Pulmonary artery endothelial cell (primary cell): ENCODE measurements at places on chromosomes 4 and X. TPM values are rescaled to one million over a fixed set of nuclear protein-coding genes. Genes with fewer than 3 reads are reported as not detected.

DNA sequence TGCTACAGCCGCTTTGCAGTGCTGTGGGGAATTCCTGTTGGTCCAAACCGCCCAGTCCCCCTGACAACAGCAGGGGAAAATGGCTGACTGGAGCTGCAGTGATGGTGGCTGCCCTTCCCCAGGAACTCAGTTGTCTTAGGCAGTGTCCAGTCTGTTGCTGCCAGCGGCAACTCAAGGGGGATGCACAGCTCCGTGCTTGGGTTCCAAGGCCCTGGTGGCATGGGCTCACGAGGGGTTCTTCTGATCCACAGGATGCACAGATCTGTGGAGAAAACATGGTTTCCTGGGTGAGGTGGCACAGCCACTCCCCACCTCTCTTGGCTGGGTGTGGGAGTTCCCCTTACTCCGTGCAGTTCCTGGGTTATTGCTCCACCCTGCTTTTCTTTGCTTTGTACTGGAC is 261.2 kb downstream of the TLL1 start:
- no peak for DNase-seq

- no peak for DNase-seq
These were observed 313.0 kb downstream of the ARHGAP10 start for GRCh38 chr4:148044912-148045352.

- DNase-seq, result no peak
These were observed 686 bp downstream of the FIP1L1 start for GRCh38 chr4:53378171-53378482.

DNA sequence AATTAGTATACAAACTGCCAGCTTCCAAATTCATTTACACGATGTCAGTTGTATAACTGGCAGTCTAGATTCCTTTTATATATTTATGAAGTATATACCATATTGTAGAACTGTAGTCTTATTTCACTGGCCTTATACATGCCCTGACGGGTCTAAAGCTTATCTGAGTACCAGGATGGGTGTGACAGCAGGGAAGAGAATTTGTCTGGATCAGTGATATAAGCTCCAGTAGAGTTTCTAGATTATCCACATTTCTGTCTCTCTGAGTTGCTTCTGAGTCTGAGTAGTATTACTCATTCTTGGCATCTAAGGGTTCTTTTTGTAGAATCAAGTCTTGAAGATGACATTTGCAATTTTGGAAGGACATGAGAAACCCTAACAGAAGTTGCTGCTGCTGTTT is 101.3 kb downstream of the RPA4 start:
- no peak for DNase-seq

DNA sequence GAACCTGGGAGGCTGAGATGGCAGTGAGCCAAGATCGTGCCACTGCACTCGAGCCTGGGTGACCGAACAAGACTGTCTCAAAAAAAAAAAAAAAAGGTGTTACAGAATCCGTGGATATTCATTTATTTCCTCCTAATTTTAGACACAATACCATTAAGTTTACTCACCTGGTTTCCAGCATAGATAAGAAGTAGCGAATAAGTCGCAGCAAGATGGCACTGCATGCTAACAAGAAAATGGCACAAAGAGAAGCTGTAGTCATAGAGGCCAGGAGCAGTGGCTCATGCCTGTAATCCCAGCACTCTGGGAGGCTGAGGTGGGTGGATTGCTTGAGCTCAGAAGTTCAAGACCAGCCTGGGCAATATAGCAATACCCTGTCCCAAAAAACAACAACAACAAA is 17.0 kb upstream of the MOB1B start:
- DNase-seq, result no peak

GRCh38 chrX:12890467-12890866 is 16.0 kb upstream of the TLR8 start:
- no peak for DNase-seq

GRCh38 chr4:88419874-88420273 is 37.0 kb upstream of the HERC5 start:
- DNase-seq, result no peak

SPANXN4 gene
- not detected in 2 replicates for total RNA-seq

VCX3A gene
- total RNA-seq, result not detected in 2 replicates
